ENCODE measurements at places on chromosomes 2 and 18.

- no peak for DNase-seq
These were observed 26.5 kb upstream of the KLF11 start for GRCh38 chr2:10016802-10017258.

GRCh38 chr2:100880730-100881129 is 60.8 kb downstream of the NPAS2 start:
- no peak for DNase-seq

GRCh38 chr2:2868085-2868484 is 509.5 kb downstream of the EIPR1 start:
- no peak for DNase-seq

GRCh38 chr2:38740851-38741731 is 10.1 kb downstream of the SRSF7 start:
- DNase-seq, result peak; percentile 50

DNA sequence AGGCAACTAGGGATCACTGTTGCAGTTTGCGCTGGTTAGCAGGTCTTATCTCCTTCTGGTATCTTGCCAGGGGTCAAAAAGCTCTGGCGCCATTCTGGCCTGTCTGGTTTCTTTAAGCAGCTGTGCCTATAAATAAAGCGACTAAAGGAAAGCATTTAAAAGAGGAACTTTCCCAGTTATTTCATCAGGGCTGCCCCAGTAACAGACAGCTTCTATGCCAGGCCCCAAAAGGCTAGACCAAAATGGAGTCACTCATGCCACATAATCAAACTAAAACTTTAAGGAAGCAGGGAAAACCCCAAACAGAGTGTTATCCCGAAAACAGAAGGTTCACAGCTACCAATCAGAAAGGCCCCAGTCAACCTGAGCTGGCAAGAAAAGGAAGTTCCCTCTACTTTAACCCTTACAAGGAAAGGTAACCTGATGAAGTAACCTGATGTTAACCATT is 41.2 kb upstream of the HNRNPA3 start:
- no peak for DNase-seq

DNA sequence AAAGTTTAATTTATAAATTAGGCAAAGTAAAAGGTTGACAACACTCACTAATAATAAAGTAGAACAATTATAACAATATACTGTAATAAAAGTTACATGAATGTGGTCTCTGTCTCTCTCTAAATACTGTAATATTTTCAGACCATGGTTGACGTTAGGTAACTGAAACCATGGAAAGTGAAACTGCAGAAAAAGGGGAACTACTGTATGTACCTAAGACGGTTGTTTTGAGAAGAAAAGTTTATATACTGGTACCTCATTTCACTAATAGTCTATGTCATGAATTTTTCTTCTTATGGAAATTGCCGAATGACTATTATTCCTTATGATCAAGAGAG is 166.7 kb upstream of the ZNF521 start:
- no peak for DNase-seq

- no peak for DNase-seq
These were observed 275.2 kb upstream of the LRRTM1 start for GRCh38 chr2:80579756-80580155.

GRCh38 chr2:239964399-239965185 is 60.5 kb downstream of the NDUFA10 start:
- no peak for DNase-seq

DNA sequence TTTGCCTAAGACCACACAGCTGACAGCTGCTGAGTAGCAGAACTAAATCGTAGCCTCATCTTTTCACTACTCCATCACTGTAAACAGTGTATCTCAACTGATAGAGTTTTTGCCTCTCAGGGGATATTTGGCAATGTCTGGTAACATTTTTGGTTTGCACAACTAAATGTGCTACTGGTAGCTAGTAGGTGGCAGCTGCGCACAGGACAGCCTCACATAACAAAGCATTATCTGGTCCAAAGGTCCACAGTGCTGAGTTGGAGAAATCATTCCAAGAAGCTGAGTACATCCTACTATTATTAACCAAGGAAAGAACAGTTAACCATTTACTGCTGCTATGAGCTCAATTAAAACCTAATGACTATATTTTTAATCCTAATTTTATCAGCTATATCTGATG is 6.1 kb upstream of the CCDC102B start:
- DNase-seq, result no peak

DNA sequence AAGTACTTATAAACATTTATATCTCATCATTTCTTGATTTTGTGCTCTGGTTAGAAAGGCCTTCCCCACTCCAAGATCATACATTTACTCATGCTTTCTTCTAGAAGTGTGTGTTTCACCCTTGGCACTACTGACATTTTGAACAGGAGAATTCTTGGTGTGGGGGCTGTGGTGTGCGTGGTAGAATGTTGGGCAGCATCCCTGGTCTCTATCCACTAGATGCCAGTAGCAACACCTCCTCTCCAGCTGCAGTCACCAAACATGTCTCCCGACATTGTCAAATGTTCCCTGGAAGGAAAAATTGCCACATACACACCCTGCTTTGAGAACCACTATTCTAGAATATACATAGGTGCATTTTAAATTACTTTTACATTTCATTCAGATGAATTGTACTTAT is 8.7 kb upstream of the TGIF1 start:
- DNase-seq, result peak; percentile 47

- DNase-seq, result no peak
These were observed 26.4 kb downstream of the CELF4 start for GRCh38 chr18:37539236-37539635.

DNA sequence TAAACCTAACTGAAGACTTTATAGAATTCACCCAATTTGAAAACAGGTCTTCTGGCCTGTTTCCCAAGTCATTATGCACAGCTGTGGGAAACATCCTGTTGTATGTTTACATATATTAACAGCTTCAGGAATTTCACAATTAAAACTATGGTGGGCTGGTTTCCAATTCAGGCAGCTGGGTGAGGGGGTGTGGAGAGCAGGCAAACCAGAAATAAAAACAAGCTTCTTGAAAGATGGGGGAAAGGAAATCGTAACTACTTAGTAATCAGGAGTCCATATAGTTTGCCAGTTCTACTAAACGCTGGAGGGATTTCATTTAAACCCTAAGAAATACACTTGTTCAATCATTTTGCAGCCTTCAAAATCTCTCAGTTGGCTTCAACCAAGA is 22.8 kb downstream of the ATP8B1 start:
- DNase-seq, result no peak

DNA sequence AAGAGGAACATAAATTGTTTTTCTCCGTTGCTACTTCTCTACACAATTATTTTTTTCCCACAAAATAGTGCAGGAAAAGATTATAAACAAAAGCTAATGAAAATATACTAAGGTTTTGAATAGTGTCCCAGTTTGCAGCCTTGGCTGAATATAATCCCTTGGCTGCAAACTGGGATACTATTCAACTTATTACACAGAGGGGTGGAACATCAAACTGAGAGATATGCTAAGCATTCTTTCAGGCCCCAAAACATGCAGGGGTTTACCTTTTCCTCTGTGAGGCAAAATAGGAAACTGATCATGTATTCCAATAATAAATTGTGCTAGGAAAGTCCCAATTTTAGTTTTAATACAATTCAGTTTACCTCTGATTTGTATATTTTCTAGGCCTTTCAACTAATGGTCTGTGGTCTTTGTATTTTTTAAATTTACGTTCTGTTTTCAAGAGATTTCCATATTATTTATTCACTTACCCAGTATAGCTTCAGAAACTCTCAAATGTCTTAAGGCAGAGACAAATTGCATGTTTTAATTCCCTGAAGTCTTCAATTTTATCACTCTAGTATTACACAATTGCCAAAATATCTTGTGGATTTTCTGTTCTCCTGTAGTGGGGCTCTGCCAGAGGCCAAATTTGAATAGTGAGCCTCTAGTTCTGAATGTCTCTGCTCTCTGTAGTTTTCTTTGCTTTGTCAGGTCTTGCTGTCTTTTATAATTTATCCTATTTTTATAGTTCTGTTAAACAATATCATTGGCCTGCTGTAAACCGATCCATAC is 63.9 kb downstream of the PPP1R1C start:
- DNase-seq, result no peak

Measured in CD4-positive, alpha-beta T cell treated with Interleukin-17A for 4 hours (primary cell).